HCT116 (cell line): ENCODE measurements at places on chromosomes 1 and 21. TPM values are rescaled to one million over a fixed set of nuclear protein-coding genes. Genes with fewer than 3 reads are reported as not detected.

FCRL2 gene
- total RNA-seq, result not detected

DNA sequence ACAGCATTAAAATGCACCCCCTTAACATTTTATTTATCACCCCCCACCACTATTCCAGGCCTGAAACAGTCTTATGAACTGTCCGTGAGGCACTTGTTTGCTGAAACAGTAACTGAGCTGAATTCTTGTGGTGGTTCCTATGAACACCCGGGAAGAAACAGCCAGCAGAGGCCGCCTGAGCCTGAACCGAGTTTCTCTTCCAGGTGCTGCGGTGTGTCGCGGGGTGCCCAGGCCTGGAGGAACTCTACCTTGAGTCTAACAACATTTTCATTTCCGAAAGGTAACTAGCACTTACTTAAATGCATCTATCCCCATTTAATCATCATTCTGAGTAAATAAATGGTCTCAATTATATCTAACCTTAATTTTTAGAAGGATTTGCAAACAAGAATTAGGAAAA is 66.8 kb downstream of the TBCE start:
- H3K4me1 ChIP-seq, result peaks cover 12% of the 10 kb centered on the region
- no peak overlapping the region for H3K4me3 ChIP-seq
- no peak overlapping the region for H3K27ac ChIP-seq

ASPM gene
- 29.9 TPM for total RNA-seq

PGLYRP3 gene
- not detected for total RNA-seq

- H3K4me3 ChIP-seq, result no peak overlapping the region
- no peaks in the 10 kb centered on the region for H3K27me3 ChIP-seq
- no peak for DNase-seq
- peaks cover 3% of the 10 kb centered on the region; the same call in 1 of the 2 replicates for H3K36me3 ChIP-seq
- no peaks in the 10 kb centered on the region for H3K4me1 ChIP-seq
Measured at GRCh38 chr1:198241553-198241952, 84.8 kb downstream of the NEK7 start.

- H3K4me1 ChIP-seq, result no peaks in the 10 kb centered on the region
- no peak overlapping the region for H3K27ac ChIP-seq
- H3K27me3 ChIP-seq, result no peaks in the 10 kb centered on the region
- DNase-seq, result no peak
- H3K4me3 ChIP-seq, result no peak overlapping the region
Measured at GRCh38 chr21:27268290-27268689, 301.4 kb upstream of the ADAMTS5 start.

TAS1R3 gene
- total RNA-seq, result 0.07 TPM

GJA8 gene
- total RNA-seq, result not detected

RPF1 gene
- 86.9 TPM for total RNA-seq

EVA1C gene
- 29.3 TPM for total RNA-seq

- no peaks in the 10 kb centered on the region for H3K27me3 ChIP-seq
- H3K27ac ChIP-seq, result peak overlapping the region; percentile 72
- peaks cover 19% of the 10 kb centered on the region for H3K4me1 ChIP-seq
- H3K36me3 ChIP-seq, result no peaks in the 10 kb centered on the region
Measured at GRCh38 chr1:64469116-64469976, 583 bp upstream of the CACHD1 start.

DNA sequence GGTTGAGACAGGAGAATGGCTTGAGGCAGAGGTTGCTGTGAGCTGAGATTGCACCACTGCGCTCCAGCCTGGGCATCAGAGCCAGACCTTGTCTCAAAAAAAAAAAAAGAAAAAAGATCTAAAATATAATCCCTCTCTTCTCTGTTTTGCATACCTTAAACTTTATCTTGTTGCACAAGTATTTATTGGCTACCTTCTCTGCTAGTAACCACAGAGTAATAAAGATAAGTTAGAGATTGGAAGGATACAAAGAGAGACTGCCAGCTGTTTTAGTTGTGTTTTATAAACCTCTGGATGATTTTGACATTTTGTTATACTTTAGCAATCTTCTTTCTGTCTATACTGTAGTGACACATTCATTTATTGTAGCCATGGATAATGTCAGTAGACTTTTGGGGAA is 27.7 kb downstream of the AGO3 start:
- no peaks in the 10 kb centered on the region for H3K36me3 ChIP-seq
- H3K4me1 ChIP-seq, result no peaks in the 10 kb centered on the region
- no peaks in the 10 kb centered on the region for H3K27me3 ChIP-seq
- no peak overlapping the region for H3K4me3 ChIP-seq
- DNase-seq, result no peak

- H3K4me1 ChIP-seq, result no peaks in the 10 kb centered on the region
- H3K36me3 ChIP-seq, result peaks cover 11% of the 10 kb centered on the region; the same call in 1 of the 2 replicates
- H3K4me3 ChIP-seq, result no peak overlapping the region
- H3K27me3 ChIP-seq, result no peaks in the 10 kb centered on the region
- DNase-seq, result no peak
Measured at GRCh38 chr1:44296086-44296485, 59.0 kb downstream of the ERI3 start.

DNA sequence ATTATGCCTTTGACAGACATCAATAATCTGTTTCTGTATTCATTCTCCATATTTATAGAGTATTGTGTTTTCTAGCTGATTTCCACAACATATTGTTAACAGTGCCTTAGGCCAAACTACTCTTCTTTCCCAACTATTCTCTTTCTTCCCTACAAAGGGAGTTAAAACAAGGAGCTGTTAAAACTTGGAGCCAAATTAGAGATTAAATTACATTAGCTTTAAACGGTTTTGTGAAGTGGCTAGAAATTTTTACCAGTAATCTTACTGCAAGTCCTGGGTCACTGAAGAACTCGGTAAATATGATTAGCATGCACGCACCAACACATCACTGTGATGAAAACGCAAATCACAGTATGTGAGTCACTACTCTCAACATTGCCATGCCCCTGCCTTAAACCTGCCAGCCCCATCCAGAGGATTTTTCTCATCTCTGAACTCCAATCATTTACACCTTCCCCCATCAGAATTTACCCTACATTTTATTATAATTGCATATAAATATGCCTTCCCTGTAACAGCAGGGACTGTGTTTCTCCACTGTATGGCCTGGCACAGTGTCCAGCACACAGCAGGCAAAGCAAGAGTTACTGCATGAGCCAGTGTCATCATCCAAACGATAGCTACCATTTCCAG is 1.5 kb upstream of the PRDX6 start:
- H3K4me1 ChIP-seq, result peaks cover 36% of the 10 kb centered on the region
- H3K27ac ChIP-seq, result no peak overlapping the region
- no peaks in the 10 kb centered on the region for H3K27me3 ChIP-seq
- DNase-seq, result no peak
- H3K4me3 ChIP-seq, result peak overlapping the region; percentile 47
- H3K36me3 ChIP-seq, result peaks cover 5% of the 10 kb centered on the region; the same call in 1 of the 2 replicates

DNA sequence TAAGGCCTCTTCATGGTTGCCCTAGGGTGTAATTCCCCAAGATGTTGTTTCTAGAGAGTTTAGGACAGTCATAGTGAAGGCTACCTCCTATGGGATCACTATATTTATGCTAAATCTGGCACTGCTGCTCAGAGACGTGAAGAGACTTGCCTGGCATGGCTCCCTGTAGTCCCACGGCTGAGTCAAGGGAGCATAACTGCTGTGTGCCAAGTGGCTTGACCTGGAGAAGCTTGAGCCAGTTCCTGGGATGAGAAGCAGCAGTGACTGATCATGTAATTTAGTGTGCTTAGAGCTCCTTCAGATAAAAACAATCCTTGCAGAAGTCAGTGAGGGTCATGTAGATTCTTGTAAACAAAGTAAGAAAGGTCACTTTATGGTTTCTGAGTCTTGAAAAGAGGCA is 68.9 kb upstream of the TSPAN2 start:
- no peaks in the 10 kb centered on the region for H3K36me3 ChIP-seq
- H3K4me1 ChIP-seq, result peaks cover 4% of the 10 kb centered on the region; the same call in 1 of the 2 replicates
- no peak overlapping the region for H3K4me3 ChIP-seq
- H3K27me3 ChIP-seq, result no peaks in the 10 kb centered on the region
- no peak for DNase-seq

DNA sequence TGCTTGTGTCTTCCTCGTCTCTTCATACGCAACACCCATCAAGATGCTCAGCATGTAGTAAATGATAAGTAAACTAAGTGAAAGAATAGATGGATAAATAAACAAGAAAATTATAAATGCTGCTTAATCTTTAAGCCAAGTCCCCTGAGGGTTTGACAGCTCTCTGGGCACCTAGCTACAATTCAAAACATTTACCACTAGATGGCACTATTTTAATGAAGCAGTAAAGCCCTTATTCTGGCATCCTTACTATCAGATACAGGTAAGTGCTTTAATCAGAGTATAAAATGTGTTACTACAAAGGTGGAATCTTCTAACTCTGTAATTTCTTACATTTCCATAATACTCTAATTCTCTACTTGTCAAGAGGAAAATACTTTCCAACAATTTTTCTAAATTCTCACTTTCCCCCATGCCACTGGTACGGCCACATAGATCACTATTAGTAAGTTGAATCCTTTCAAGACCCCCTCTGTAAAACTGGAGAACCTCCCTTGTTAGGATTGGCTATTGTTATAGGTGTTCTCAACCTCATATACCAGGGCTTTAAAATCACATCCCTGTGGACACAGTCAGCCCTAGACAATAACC is 137.8 kb downstream of the BARHL2 start:
- no peak overlapping the region for H3K27ac ChIP-seq
- DNase-seq, result peak; percentile 43
- H3K27me3 ChIP-seq, result peaks cover 26% of the 10 kb centered on the region
- H3K4me3 ChIP-seq, result no peak overlapping the region
- H3K4me1 ChIP-seq, result no peaks in the 10 kb centered on the region

EXO1 gene
- total RNA-seq, result 32.9 TPM

DNA sequence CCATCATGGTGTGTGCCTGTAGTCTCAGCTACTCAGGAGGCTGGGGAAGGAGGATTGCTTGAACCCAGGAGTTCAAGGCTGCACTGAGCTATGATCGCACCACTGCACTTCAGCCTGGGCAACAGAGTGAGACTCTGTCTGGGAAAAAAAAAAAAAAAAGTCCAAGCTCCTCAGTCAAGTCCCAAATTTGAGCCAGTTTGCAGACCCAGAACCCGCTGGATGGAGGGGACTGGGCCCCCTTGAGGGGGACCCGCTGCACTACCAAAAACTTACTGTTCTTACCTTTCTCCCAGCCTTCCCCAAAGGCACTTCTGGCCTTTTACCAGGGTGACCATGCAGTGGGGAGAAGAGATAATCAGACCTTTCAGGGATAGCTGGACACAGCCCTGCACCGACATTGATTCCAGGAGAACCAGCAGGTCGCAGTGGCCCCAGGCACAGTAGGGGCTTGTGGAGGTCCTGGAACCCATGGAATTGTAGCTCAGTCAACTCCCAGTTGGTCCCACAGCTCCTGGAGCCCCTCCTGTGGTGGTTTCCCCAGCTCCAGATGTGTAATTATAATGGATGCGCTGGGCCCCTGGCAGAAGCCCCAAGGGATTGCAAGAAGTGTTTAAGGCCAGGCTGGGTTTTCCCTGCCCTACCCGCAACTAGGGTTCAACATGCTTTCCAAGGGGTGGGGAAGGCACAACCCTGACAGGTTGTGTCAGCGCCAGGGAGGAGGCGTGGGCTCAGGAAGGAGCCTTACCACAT is 4.1 kb upstream of the WNT9A start:
- no peak overlapping the region for H3K4me3 ChIP-seq
- DNase-seq, result no peak
- H3K36me3 ChIP-seq, result no peaks in the 10 kb centered on the region

GRCh38 chr1:28811766-28812668 is at the start of gene OPRD1:
Gene OPRD1, plus strand, starts transcription at chr1:28812170. Its CDS starts 214 bp downstream, at chr1:28812384.
- no peak for DNase-seq
- 0 out of 2 replicates have a peak, but pooled peaks cover 4% of the 10 kb centered on the region for H3K27me3 ChIP-seq
- H3K27ac ChIP-seq, result no peak within 1 kb of the TSS
- no peaks in the 10 kb centered on the region for H3K4me1 ChIP-seq
- no peak within 1 kb of the TSS for H3K4me3 ChIP-seq

- no peaks in the 10 kb centered on the region for H3K27me3 ChIP-seq
- no peak overlapping the region for H3K27ac ChIP-seq
- H3K4me3 ChIP-seq, result no peak overlapping the region
- no peaks in the 10 kb centered on the region for H3K4me1 ChIP-seq
- no peaks in the 10 kb centered on the region for H3K36me3 ChIP-seq
Measured at GRCh38 chr1:224726441-224727182, 110.5 kb downstream of the CNIH3 start.

DNA sequence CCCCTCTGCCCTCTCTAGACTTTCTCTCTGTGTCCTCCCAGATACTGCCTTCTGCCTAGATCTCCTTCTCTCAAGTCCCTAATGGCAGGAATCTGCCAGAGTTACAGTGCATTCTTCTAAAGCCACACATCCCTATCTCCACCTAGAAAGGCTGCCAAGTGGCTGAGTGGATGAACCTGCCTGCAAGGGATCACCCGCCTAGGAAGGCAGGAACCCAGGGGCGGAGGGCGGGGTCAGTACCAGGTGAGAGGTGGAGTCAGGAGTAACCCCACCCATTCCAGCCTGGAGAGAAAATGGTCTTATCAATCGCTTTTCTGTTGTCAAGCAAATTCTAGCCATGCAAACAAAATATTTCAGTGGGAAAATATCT is 60.8 kb downstream of the BCAR3 start:
- H3K27ac ChIP-seq, result no peak overlapping the region
- no peaks in the 10 kb centered on the region for H3K27me3 ChIP-seq
- DNase-seq, result no peak
- no peaks in the 10 kb centered on the region for H3K36me3 ChIP-seq
- no peak overlapping the region for H3K4me3 ChIP-seq

GRCh38 chr1:154603317-154603716 is 4.7 kb downstream of the ADAR start:
- peaks cover 13% of the 10 kb centered on the region for H3K4me1 ChIP-seq
- no peaks in the 10 kb centered on the region for H3K27me3 ChIP-seq
- no peak overlapping the region for H3K4me3 ChIP-seq
- peaks cover 21% of the 10 kb centered on the region for H3K36me3 ChIP-seq

DNA sequence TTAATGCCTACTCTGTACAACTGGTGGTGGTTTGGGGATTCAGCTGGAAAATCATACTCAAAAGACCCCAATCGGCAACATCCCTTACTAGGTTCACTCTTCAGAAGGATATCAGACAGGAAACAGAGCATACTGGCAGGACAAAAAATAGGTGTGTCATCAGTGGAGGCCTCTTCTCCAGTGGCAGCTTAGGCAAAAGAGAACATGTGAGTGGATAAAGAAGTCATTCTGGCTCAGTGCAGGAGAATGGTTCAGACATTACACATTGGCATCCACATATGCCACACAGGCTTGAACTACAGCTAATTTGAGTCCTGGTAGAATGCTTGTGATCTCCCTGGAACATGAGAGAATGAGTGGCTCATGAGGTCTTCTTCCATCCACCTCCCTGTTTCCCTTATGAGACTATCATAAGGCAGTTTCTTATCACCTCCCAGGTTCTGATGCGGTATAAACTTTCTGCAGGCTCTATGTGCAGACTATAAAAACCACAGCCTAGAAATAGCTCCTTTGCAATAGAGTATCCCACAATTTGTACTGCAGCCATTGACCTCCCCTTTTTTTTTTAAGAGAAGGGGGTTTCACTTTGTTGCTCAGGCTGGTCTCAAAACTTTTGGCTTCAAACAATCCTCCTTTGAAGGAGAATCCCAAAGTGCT is 24.7 kb downstream of the VAMP4 start:
- H3K36me3 ChIP-seq, result no peaks in the 10 kb centered on the region
- H3K4me3 ChIP-seq, result no peak overlapping the region
- H3K27ac ChIP-seq, result no peak overlapping the region
- H3K27me3 ChIP-seq, result no peaks in the 10 kb centered on the region

DNA sequence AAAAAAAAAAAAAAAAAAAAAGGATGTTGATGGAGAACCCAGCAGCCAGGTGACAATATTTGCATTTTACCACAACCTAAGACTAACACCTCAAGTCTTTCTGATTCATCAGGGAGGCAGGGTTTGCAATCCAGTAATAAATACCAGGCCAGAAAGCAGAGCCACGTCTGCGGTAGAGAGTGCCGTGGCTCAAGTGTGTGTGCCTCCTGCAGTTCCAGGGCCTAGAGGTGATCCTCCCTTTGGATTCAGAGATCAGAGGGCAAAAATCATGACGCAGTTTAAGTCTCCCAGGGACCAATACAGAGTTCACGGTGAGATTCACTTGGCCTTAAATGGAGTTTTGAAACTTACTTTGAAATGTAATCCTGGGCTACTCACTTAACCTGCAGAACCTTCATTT is 34.9 kb downstream of the TMCO4 start:
- H3K27me3 ChIP-seq, result no peaks in the 10 kb centered on the region
- no peak overlapping the region for H3K4me3 ChIP-seq
- peaks cover 28% of the 10 kb centered on the region for H3K4me1 ChIP-seq
- no peak for DNase-seq
